ENCODE measurements at places on chromosomes 3 and 15. TPM values are rescaled to one million over a fixed set of nuclear protein-coding genes. Genes with fewer than 3 reads are reported as not detected.

DNA sequence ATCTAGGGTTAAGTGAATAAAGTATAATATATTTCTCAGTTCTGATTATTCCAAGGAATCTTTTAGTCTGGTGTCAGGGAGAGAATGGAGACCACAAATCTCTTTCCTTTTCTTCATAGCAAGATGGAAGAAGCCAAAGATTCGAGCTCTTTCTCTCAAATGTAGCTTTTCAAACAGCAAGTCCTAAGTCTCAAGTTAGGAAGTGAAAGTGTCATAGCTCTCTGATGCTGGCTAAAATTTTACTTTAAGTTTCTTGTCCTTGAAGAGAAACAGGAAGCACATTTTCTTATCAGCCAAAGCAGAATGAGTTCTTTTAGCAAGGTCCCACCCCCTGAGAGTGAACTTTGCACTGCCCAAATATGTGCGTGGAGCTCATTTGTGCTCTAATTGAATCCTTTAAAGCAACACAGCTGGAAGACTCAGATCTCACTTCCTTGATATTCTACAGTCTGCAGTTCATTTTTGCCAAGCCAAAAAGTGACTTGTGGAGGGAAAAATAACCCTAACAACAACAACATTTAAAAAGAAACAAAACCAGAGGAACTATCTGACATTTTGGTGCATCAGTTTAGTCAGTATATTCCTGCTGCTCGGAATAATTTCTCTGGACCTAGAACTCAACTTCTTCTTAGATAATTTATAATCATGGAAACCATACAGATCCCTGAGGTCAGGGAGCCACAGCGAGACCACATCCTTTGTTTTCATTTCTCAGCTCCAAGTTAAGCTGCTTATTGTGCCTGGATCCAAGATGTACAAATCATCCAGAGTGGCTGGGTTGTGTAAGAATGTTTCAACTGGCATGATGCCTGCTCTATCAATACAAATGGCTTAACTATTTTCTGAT, 238.7 kb upstream of the P2RY1 start:
- no peak for DNase-seq

SHF gene
- total RNA-seq = 10.5 TPM

UROC1 gene
- total RNA-seq = not detected

- DNase-seq = no peak
Observed at GRCh38 chr15:31361764-31362515, 35.3 kb downstream of the KLF13 start.

- DNase-seq = no peak
Observed at GRCh38 chr3:100082714-100083113, 31.6 kb downstream of the FILIP1L start.

PRRT3 gene
- 1.1 TPM for total RNA-seq

DNA sequence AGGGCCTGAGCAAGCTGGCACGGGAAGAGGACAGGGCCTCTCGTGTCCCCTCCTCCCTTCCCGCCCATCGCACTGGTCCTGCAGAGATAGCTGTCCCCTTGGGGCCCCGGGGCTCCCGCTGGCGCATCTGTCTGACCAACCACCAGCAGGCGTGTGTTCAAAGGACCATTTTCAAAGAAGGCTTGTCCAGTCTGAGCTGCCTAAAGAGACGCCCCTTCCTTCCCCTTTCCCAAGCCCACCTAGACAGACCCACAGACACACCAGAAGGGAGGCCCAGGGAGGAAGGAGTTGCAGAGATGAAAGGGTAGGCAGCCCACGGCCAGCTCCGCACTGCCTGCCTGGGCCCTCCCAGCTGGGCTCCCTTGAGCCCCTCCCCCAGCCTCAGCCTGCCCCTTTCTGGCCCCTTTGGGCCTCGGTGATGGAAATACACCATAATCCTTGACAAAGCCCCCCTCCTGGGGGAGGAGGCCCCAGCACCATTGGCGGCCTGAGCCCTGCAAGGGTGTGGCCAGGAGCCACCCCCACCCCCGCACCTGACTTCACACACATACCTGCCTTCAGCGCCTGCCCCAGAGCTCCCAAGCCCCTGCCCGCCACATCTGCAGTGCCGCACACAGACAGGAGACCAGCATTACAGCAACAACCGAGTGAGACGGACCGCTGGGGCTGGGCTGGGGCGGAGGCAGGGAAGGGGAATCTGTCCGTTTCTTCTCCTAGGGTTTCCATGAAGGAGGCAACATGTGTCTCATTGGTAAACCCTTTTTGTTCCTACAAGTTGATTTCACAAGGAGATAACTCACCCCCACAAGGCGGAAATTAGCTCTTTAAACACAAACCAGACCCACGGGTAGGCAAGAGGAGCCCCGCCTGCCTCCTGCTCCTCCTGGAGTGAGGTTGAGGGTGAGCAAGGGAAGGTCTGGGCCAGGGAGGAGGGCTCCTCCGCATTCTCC, at the start of gene STRA6:
Gene STRA6, minus strand, starts transcription at position 336 of the 950 bp plus-strand sequence. CDS start 520 bp downstream, outside the sequence.
- DNase-seq = no peak

- no peak for DNase-seq
Observed at GRCh38 chr15:76954744-76955143, 23.2 kb downstream of the RCN2 start.

GRCh38 chr3:167148136-167148535, 232.0 kb downstream of the ZBBX start:
- no peak for DNase-seq
